ENCODE measurements at places on chromosomes 11 and 22.

DNA sequence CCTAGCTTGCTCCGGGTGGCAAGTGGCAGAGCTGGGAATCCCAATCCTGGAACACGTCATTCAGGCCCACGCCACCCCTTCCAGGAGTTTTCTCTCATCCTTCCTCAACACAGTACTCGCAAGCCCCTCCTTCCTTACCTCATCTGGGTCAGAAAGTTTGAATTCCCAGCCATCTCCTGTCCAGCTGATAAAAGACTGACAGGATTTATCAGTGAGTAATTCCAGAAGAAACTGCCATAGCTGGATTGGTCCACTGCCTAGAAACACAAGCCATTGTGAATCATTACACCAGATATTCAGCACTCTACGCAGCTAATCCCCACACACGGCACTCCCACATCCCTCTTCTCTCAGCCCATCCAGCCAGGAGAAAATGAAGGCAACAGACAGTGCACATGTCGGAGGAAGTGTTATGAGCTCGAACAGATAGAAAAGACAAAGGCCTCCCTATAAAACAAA lies 124.0 kb downstream of the ETS1 start:
- DNase-seq: no peak

GRCh38 chr11:68969386-68969785 lies 11.4 kb downstream of the MRGPRD start:
- DNase-seq: no peak

GRCh38 chr11:96062134-96062533 lies 138.2 kb upstream of the MTMR2 start:
- no peak for DNase-seq

DNA sequence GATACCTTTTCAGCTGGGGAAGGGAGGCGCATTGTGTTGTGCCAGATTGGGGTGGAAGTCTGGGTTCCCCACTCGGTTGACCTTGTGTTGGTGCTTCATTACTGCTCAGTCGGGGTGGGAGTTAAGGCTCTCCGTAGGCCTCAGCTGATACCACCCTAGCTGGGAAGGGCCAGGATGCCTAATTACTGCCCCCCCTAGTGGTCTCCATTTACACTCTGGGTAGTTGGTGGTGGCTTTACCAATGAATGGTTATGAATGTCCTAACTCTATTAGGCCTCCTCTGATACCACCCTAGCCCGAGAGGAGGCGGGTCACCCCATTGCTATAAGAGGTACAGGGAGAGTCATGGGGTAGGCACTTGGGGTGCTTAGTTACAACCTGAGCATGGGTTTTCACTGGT lies 27.5 kb upstream of the HIKESHI start:
- DNase-seq: no peak

DNA sequence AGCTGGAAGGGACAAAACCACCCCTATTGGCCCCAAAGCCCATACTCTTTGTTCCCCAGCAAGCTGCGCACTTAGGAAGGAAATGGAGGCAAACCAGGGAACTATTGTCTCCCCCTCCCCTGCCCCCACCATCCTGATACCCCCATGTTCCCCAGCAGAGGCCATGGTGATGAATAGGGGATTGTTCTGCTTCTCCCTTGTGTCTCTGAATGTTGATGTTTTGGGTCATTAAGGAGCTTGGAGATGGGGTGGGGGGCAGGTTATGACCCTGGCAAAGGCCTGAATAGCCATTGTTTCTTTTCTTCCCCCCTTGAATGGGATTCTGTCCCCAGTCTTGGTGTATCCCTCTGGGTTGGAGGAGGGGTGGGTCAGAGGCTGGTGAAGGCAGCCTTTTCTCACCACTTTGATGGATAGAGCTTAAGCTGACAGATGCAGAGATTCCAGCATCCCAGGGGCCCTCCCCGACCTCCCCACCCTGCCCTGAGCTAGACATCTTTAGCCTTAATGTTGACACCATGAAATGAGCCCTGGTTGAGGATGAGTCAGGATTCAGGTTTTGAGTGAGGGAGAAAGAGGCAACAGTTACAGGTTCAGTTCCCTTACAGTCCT lies 8.3 kb downstream of the DTX4 start:
- DNase-seq: no peak

GRCh38 chr22:37242395-37242918 lies 1.6 kb downstream of the RAC2 start:
- DNase-seq: peak; percentile 87

GRCh38 chr11:83006877-83007330 lies 64.8 kb downstream of the RAB30 start:
- DNase-seq: no peak

DNA sequence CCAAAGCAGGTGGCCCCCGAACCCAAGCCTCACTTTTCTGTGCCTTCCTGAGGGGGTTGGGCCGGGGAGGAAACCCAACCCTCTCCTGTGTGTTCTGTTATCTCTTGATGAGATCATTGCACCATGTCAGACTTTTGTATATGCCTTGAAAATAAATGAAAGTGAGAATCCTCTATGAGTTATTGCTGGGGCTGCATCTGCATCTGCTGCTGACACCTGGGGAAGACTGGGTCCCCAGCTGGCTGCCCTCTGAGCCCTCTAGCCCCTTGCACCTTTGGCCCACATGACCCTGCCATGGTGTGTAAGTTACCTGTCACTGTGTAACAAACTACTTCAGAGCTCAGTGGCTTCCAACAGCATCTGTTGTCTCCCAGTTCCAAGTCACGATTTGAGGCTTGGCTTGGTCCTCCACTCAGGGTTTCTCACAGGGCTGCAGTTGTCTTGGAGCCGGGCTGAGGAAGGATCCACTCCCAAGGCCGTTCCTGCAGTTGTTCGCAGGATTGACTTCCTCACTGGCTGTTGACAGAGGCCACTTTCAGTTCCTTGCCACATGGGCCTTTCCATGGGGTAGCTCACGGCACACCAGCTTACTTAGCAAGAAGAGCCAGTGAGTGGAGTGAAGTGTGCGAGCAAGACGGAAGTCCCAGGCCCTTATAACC lies 13.5 kb upstream of the UVRAG start:
- DNase-seq: no peak
